ENCODE measurements at places on chromosomes 7 and 10.

GRCh38 chr10:21194510-21194993 lies 297.4 kb upstream of the NEBL start:
- peak; percentile 53 for DNase-seq

- DNase-seq, result no peak
These were observed 334.1 kb upstream of the TPK1 start for GRCh38 chr7:145169908-145170307.

DNA sequence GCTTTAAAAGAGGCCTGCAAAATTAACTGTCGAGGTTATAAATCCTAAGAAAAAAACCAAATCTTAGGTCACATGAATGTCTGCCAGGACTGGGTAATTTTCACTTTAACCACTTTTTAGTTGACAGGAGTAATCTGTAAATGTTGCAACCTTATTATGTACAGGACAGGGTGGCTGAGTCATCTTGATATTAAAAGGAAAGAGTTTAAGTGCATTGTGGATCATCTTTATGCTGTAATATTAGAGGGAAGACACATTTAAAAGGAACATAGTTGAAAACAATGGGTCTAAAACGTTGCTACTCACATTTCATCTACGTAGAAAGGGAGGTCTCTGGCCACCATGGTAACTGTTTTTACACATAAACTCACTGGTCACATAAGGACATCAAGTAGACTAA lies 115.5 kb downstream of the LSMEM1 start:
- DNase-seq, result peak; percentile 59

- DNase-seq, result no peak
These were observed 31.1 kb upstream of the NEUROD6 start for GRCh38 chr7:31371621-31372020.

DNA sequence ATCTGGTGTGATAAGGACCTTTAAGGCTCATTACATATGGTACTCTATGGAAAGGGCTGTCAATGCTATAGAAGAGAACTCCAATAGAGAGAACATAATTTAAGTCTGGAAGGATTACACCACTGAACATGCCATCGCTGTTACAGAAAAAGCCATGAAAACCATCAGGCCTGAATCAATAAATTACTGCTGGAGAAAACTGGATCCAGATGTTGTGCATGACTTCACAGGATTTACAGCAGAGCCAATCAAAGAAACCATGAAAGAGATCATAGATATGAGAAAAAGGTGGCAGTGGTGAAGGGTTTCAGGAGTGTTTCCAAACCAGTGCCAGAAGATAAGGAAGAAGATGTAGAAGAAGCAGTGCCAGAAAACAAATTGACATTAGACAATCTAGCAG lies 18.9 kb upstream of the GPR22 start:
- no peak for DNase-seq

- DNase-seq, result no peak
These were observed 10.0 kb downstream of the BTBD16 start for GRCh38 chr10:122281018-122281626.

DNA sequence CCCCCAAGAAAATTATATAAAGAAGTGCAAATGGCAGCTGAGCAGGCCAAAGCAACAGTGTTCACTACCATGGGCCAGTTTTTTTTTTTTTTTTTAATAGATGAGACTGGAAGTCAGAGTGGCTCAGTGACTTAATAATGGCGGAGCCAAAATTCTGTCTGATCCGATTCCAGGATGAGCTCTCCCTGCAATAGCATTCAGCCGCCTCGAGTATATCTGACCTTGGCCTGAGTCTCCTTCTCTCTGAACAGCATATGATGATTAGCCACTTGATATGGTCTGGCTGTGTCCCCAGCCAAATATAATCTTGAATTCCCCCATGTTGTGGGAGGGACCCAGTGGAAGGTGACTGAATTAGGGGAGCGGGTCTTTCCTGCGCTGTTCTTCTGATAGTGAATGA lies 76.7 kb upstream of the PRLHR start:
- DNase-seq, result no peak

GRCh38 chr7:117323851-117324711 lies 1.2 kb upstream of the WNT2 start:
- peak; percentile 55 for DNase-seq

- no peak for DNase-seq
These were observed 194.4 kb downstream of the NSUN6 start for GRCh38 chr10:18456984-18457383.

DNA sequence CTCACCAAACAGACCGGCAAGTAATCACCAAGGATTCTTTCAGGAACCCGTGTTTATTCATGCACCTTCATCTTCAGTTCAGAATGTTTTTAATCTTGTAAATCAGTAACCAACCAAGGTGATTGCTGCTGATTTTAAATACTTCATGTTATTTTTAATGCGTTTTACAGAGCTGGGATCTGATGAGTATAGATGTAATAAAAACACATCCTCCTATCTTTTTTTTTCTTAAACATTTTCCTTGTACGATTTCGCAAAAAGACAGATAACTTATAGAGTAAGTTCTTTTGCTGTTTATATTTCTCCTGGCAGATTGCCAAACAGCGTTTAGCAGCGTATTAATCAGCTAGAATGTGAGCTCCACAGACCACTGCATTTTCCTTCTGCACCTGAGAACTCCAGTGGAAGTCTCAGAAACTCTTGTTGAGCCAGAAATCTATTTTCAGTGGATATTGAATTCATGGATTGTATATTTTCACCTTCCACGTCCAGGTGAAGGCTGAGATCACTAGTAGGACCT lies 397.8 kb upstream of the NRP1 start:
- peak; percentile 32 for DNase-seq

GRCh38 chr10:84179059-84179710 lies 5.6 kb downstream of the GPR15LG start:
- no peak for DNase-seq

Data from astrocyte of the spinal cord (primary cell).